ENCODE measurements at places on chromosomes 5 and 9.

DNA sequence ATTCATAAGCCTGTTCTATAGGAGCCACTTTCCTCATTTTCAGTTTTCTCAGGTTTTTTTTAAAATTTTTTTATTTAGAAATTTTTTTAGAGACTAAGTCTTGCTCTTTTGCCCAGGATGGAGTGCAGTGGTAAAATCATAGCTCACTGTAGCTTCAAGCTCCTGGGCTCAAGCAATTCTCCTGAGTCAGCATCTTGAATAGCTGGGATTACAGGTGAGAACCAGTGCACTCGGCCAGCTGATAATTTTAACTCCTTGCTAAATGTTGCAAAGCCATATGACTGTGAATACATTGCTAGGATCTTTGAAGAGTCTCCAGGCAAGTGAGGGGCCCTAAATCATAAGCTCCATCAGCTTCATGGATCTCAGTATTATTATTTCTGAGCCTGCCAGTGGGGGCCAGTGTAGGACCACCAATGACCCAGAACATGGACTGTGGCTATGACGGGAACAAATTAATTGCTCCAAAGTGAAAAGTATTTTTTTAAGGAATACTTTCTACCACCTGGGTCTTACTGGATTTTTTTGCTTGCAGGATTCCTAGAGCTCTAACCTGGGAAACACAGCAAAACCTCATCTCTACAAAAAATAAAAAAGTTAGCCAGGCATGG is 5.7 kb upstream of the GAPVD1 start:
- no peak for DNase-seq

DNA sequence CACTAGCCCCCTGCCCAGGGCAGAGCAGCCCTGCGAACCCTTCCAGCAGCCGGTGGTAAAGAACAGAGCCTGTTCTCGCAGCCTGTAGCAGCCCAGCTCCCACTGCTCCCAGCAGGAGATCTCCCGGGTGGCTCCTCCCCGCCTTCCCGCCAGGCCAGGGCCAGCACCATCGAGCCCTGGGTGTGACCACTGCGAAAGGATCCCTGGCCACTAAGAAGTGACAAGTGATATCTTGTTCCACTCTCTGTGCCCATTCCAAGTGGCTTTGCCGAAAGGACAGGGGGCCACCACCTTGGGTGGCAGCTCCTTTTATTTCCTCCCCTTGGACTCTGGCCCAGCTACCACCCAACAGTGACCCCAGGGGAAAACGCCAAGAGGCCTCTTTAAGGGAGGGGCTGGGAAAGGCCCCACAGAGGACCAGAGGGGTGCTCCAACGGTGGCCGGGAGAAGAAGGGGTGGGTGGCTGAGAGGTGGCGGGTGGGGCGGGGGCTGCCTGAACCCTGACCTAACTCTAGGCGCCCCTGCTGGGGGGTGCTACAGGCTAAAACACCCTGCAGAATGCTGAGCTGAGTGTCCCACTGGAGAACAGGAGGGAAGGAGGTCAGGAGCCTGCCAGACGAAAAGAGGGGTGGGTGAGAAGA is 1.6 kb downstream of the NACC2 start:
- no peak for DNase-seq

DNA sequence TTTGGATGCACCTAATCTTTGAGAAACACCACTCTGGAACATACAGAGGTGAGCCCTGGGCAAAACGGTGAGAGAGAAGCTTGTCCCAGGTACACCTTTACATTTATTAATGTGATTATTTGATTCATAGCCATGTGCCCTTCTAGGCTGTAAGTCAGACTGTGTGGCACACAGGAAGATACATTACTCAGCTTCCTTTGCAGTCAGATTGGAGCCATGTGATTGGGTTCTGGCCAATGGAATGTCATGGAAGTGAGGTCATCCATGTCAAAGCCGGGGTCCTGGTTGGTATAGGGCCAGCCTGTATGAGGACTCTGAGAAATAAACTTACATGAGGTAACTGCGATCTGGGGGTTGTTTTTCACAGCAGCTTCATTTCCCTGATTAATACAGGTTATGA is 106.8 kb upstream of the CD180 start:
- no peak for DNase-seq

DNA sequence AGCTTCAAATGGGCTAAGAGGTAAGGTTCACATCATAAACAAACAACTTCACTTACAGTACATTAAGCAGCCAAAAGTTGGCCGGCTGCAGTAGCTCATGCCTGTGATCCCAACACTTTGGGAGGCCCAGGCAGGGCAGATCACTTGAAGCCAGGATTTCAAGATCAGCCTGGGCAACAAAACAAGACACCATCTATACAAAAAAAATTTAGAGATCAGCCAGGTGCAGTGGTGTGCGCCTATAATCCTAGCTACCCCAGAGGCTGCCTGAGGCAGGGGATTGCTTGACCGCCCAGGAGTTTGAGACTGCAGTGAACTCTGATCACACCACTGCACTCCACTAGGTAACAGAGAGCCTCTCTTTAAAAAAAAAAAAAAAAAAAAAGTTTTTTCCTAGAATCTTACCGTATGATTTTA is 16.9 kb downstream of the UBTD2 start:
- DNase-seq, result no peak

DNA sequence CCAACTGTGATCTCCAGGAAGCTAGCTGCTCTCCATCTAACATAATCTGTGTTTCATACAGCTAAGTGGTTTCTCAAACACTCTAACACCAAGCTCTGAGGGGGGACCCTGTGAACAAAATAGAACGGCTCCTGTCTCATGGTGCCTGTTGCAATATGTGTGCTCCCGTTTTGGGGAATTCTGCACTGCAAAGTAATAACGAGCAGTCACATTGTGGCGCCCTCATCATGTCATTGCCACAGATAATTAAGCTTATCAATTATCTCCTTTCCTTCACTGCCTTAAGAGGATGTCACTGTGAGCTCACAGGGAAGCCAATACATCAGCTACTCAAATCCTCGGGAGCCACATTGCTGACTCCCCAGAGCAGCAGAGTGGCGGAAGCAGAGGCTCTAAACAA is 416.2 kb downstream of the SPOCK1 start:
- DNase-seq, result no peak

DNA sequence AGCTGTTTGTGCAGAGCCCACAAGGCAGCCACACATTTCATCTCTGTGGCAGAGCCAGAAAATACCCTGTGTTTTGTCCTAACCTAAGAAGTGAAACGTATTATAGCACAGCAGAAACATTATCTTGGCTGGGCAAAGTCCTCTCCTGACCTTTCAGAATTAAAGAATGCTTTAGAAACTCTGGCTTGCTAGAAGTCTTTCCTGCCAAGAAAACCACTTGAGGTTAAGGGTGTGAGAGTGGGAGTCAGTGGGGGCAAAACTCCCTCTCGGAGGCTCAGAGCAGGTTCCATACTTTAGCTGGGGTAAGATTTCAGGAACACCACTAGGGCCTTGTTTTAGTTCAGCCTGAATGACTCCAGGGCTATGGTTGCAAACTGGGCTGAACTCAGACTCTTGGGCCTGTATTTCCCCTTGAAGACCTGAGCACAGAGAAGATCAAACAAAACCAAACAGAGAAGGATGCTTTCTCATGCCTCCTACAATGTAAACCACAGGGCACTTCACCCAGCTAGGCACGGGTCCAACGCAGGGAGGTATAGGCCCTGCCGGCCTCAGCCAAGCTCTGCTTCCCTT is 48.0 kb downstream of the ZNF366 start:
- DNase-seq, result no peak

DNA sequence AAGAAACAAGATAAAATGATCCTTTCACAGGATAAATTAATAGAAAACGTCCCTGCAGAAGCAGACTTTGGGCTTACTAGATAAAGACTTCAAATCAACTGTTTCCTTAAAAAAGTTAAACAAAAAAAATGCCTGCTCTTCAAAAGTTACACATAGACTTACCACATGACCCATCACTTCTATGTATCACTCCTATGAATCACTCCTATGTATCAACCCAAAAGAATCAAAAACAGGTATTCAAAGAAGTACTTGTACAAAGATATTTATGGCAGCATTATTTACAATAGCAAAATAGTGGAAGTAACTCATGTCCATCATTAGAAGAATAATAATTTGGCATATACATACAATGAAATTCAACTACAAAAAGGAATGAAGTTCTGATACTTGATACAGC is 56.3 kb upstream of the PRDM9 start:
- no peak for DNase-seq

- peak; percentile 69 for DNase-seq
Observed at GRCh38 chr5:78569441-78569840, 79.1 kb downstream of the LHFPL2 start.

DNA sequence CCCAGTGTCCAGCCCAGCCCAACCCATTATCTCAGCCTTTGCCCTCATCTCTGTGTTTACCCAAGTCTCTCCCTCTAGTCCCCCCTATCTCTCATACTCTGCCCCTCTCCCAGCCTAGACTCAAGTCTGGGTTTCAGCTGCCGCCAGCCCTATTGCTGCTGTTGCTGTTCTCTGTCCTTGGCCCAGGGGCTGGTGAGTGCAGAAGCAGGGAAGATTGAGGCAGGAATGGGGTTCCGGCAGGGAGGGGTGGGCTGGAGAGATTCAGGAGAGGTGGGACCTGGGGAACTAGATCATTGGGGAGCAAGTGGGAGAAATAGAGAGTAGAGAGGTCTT is 702 bp downstream of the TMEM8B start:
- DNase-seq, result no peak

DNA sequence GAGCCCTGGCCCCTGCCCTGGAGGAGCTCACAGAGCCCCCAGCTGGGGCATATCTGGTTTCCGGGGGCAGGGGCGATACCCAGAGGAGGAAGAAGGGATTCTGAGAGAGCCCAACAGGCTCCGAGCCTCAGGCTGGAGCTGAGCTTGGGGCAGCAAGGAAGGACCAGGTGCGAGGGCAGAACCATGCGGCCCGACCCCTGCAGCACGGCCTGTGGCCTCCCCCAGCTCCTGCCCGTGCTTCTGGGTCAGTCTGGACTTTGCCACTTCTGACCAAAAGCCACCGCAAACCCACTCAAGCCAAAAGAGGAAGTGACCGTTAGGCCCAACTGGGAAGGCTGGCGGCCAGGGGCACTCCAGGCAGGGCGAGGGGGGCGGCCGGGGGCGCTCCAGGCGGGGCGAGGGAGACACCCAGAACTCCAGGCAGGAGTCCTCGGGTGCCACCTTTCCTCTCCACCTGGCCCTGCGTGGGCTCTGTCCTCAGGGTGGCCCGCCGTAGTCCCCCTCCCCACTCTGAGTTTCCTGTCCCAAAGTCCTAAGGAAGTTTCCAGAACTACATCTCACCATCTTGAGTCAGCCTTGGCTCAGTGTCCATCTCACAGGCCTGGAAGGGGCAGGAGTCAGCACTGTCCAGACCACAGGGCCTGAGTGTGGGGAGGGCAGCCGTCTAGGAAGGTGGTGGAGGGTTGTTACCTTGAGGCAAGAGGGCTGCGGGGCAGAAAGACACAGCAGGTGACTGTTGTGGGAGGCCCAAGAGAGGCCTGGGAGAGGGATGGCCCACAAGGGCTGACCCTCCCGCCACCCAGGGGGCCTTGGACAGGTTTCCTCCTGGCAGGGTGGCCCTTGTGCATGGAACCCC is 946 bp upstream of the LTC4S start:
- no peak for DNase-seq

GRCh38 chr9:113545068-113545467 is 81.5 kb downstream of the RGS3 start:
- peak; percentile 33 for DNase-seq

DNA sequence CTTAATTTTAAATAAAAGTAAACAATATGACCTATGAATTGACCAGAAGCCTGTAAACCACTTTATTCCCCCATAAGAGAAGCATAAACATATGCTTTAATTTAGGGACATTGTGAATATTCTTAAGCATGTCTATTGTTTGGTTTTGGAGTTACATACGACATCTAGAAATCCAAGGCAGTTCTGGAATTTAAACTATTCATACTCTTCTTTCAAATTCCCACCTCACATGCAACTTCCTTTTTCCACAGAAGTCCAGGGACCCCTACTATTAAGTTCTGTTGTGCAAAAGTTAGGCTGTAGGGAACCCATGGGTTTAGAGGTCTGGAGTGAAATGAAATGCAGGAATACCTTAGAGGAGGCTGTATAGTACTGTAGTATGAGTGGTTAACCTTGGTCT is 2.1 kb downstream of the RIC1 start:
- DNase-seq, result no peak

GRCh38 chr9:96596601-96597111 is 23.0 kb downstream of the CDC14B start:
- no peak for DNase-seq

DNA sequence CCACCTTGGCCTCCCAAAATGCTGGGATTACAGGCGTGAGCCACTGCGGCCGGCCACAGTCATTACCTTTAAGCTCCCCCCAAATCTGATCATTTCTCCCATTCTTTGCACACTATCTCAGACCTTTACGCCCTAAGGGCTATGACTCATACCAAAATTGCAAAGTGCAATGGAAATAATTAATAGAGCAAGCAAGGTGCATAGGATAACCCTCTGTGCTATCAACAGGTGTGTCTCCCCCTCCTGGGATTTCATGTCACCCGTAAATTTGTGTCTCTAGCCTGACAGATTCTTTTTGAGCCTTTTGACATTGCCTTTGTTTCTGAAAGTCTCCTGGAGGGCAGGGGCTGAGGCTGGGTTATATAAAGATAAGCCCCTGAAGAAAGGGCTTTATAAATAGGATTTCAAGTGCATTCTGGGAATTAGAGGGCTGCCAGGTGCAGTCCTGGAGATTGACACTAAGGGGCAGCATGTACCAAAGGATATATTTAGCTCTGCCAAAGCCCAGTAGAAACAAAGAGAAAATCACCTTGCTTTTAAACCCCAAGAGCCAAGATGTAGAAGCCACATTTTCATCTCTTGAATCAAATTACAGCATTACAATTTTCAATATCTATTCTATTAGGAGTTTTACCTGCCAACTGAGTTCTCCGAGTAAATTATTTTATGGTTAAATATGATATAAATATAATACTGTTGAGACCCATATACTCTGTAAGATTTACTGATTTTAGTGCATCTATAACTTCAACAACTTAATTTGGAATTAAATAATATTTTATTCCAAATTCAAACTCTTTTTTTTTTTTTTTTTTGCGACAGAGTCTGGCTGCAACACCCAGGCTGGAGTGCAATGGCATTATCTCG is 18.2 kb downstream of the S100Z start:
- DNase-seq, result peak; percentile 78

GRCh38 chr5:150523472-150524350 is 15.8 kb downstream of the NDST1 start:
- DNase-seq, result peak; percentile 53

GRCh38 chr9:17018540-17019196 is 116.2 kb upstream of the CNTLN start:
- no peak for DNase-seq

DNA sequence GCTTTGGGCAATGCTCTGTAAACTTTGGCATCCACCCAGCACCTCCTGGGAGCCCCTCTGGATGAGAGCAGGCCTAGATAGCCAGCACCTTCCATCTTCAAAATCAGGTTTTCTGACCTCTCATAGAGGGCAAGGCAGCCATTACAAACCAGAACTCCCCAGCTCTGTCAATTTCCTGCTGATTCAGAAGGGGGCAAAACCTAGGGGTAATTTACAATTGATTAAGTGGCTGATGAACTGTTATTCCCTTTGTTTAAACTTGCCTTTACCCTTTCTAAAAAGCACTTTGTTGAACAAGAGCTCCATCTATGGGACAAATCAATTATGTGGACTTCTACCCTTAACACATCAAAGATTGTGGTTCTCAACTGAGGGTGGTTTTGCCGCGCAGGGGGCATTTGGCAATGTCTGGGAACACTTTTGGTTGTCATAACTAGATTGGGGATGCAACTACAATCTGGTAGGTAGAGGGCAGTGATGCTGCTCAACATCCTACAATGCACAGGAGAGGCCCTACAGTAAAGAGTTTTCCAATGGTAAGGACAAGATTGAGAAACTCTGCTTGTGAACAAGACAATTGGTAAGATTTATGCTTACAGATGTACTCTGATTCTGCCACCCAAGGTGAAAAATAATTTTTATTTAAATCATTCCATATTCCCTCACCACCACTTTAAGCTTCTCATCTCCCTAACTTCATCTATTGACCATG is 184.1 kb downstream of the MARCHF11 start:
- no peak for DNase-seq
